Stimulated activated CD4-positive, alpha-beta T cell treated with anti-CD3 and anti-CD28 coated beads, Interleukin-2, amount 100 ng/mL, for 24 hours (primary cell): ENCODE measurements at places on chromosomes 4 and X.

DNA sequence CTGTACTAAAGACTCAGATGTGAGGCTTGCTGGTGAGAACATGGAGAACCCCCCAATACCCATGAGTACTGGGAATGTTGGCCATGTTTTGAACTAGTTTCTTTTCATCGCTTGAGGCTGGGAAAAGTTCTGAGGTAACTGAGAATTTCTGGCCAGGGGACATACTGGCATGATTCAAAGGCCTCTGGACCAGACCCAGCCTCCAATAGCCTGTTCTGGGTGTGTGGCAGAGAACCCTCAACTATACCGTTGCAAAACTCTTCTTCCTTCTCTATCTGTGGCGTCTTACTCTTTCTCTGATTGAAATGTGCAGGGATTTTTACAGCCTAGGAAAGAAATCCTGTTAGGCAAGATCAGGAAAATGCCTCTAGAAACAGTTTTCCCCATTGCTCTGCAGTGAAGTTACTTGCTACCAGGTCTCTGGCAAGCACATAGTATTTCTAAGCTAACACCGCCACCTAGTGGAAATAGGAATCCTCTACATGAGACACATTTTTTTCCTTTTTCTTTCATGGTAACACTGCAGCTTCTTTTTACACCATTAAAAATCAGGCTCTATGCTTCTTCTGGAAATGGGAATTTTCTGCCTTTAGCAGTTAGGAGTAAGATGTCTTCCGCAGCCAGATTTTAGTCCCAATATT, 170.7 kb upstream of the ZCCHC13 start:
- no peak for DNase-seq

DNA sequence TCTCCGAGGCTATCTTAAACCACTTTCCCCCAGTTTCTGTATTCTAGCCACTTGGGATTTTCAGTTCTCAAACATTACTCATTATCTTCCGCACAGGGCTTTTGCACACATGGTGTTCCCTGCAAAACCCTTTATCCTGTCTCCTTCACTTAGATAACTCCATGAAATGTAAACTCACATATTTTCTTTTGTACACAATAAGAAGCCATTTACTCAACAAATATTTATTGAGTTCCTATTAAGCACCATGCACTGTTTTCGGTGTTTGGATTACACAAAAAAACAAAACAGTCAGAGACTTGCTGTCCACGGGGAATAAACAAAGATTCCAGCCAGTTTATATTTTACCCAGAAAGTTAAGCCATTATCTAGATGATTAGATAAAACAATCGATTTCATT, 42.5 kb upstream of the UNC5C start:
- no peak for DNase-seq

DNA sequence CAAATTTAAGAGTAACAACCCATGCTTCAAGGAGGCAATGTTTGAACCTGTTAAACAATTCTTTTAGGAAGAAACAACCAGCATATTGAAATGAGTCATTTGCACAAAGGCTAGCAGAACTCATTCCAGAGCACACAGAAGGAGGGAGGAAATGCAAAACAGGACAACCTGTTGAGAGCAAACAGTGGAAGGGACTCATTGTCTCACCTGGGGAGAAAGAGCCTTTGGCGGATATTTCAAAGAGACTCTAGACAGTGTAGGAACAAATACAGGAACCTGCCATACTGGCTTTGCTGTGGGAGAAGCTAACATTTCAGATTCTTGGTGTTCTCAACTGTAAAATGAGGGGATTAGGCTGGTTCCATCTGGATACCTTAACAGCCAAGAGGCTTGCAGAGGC, 14.8 kb upstream of the RASGEF1B start:
- DNase-seq = no peak

- DNase-seq = no peak
Measured at GRCh38 chr4:147620315-147620714, 3.1 kb downstream of the TMEM184C start.

- DNase-seq = no peak
Measured at GRCh38 chr4:56665781-56666180, 15.3 kb downstream of the HOPX start.

DNA sequence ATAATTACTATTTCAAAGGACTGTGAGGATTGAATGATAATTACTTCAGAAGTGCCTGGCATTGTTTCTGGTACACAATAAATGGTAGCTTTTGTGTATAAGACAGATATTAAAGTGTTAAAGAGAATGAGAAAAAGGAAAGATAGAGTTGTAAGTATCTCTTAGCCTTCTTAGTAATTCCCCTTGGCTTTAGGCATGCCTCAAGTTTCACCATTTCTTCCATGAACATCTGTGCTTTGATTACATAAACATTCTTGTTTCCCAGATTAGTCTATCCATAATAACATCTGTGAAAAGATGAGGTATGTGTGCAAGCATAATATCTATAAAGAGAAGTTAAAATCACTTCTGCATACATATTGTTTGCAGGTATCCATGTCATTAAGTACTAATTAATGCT, 230.9 kb upstream of the TEX13A start:
- no peak for DNase-seq
